T-helper 22 cell (primary cell): ENCODE measurements at places on chromosomes 11 and 22.

DNA sequence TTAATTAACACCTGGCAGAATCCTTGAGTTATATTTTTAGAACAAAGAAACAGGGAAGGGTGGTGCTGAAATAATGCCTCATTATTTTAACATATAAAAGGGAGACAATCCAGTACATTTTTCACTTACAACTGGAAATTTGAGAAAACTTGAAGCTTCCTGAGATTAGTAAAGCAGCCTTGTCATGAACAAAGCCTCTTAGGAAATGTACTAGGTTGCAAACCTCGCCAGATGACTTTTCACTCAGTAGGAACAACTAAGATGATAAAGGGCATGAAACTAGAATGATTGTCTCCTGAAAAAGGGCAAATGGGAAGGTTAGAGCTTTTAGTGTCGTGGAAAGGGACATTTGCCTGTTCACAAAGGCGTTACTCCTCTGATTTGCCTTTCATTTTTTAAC, 289.6 kb downstream of the ETS1 start:
- DNase-seq, result no peak

- no peak for DNase-seq
Measured at GRCh38 chr11:129312730-129313503, 62.7 kb upstream of the BARX2 start.

GRCh38 chr11:119149018-119149785, at the start of gene ABCG4:
ABCG4 (plus strand) TSS chr11:119149052; CDS start chr11:119149966, 914 bp downstream.
- no peak for DNase-seq

- DNase-seq, result no peak
Measured at GRCh38 chr22:33687464-33687863, 232.8 kb downstream of the LARGE1 start.

DNA sequence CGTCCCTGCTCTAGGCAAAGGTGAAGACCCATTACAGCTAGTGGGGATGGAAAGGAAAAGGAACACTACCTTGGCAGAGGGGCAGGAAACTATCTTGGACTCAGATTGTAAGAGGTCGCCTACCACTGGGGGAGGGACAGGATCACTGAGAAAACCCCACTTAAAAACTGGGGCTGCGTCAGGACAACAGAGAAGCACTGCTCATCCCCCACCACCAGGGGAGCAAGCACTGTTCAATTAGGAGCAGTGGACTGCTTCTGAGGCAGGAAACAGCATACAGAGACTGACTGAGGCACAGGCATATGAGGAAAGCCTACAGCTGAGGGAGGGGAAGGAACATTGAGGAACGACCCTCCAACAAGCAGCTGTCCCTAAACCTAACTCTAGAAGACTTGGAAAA, 20.8 kb upstream of the DLAT start:
- DNase-seq, result no peak

GRCh38 chr11:79227308-79227707, 213.5 kb downstream of the TENM4 start:
- DNase-seq, result no peak

- DNase-seq, result no peak
Measured at GRCh38 chr11:130223291-130223971, 63.8 kb downstream of the ST14 start.
